Stimulated activated CD8-positive, alpha-beta memory T cell treated with anti-CD3 and anti-CD28 coated beads, Interleukin-7, amount 100 ng/mL, for 24 hours (primary cell): ENCODE measurements at places on chromosomes 5 and 9.

- DNase-seq, result no peak
These were observed 613 bp downstream of the ZBTB5 start for GRCh38 chr9:37464426-37465248.

DNA sequence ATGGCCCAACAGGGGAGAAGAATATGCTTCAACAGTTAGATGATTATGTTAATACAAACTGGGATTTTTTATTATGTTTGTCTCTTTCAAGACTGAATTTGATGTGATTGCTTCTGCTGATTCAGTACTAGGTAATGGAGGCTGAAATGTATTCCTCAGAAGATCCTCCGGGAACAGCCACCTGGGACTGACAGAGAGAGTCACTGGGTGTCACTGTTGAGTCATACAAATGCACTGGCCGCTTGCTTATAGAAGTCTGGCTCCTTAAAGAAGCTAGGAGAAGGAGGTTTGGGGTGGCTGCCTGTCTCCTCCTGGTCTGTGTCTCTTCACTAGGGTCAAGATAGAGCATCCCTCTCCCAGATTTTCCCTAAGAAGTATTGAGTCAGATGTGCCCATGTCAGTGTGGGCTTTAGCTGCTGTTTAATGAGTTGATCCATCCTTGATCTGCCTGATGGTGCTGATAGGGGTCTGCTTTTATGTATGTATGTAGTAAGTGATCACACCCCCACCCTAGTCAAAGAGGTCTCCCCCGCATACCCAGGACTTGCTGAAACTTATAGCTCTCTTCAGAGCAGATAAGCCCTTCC, 773.4 kb downstream of the BRINP1 start:
- no peak for DNase-seq

GRCh38 chr5:175470781-175471180, 7.6 kb upstream of the SFXN1 start:
- no peak for DNase-seq

- no peak for DNase-seq
These were observed 3.5 kb downstream of the SURF1 start for GRCh38 chr9:133352635-133353340.

- no peak for DNase-seq
These were observed 132.7 kb downstream of the PDE4D start for GRCh38 chr5:59760785-59761348.

DNA sequence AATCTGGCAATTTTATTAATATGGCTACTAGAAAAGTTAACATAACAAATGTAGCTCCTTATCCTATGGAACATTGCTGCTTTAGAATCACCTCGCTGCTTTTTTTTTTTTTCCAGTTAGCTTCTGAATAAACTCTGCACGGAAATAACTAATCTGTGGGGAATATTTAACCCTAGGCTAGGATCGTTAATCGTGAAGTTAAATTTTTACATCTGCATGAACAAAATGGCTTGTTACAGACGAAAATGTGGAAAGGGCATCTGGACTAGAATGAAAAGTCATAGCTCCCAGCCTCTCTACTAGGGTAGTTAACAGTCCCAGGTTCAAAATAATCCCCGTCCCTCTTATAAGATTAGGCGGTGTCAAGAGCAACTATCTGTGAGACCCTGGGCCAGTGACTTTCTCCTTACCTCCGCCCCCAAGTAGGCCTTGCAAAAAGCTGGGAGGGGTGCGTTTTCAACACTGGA, 470 bp upstream of the SLC22A5 start:
- no peak for DNase-seq

GRCh38 chr5:109533751-109534272, 124.0 kb upstream of the PJA2 start:
- no peak for DNase-seq

GRCh38 chr5:14507156-14507941, 74.2 kb upstream of the OTULINL start:
- DNase-seq, result no peak

DNA sequence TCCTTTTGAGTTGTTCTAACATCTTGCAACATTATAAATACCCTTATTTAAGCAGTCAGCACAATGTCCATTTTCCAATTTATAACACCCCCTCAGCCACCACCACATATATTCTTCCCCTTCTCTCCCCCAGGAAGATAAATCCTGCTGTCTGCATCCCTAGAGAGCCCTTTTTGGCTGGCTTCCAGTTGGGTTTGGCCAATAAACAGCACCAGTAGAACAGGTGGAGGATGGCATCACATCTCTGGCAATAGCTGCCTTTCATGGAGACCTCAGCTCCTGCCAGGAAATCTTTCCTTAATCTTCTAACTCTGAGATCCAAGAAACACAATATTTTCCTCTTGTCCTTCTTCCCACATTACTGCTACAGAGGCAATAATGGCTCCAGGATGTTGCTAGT, 53.7 kb downstream of the TRIM36 start:
- no peak for DNase-seq

DNA sequence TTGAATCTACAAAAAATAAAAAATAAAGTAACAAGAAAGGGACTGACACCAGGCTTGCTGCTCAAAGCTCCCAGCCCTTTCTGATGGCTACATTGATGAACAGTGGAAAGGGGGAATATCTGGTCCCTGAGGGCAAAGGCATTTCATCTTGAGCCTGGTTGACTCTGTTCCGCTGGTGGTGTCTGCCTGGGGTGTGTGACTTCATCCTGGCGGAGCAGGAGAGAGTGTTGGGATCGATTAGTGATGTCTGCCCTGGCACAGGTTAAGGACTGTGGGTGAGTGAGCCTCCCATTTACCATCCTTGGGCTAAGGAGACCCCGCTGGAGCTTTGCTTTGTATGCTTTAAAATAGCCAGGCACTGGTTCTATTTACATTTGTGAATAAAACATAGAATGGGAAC, 56.9 kb upstream of the ASS1 start:
- DNase-seq, result no peak

DNA sequence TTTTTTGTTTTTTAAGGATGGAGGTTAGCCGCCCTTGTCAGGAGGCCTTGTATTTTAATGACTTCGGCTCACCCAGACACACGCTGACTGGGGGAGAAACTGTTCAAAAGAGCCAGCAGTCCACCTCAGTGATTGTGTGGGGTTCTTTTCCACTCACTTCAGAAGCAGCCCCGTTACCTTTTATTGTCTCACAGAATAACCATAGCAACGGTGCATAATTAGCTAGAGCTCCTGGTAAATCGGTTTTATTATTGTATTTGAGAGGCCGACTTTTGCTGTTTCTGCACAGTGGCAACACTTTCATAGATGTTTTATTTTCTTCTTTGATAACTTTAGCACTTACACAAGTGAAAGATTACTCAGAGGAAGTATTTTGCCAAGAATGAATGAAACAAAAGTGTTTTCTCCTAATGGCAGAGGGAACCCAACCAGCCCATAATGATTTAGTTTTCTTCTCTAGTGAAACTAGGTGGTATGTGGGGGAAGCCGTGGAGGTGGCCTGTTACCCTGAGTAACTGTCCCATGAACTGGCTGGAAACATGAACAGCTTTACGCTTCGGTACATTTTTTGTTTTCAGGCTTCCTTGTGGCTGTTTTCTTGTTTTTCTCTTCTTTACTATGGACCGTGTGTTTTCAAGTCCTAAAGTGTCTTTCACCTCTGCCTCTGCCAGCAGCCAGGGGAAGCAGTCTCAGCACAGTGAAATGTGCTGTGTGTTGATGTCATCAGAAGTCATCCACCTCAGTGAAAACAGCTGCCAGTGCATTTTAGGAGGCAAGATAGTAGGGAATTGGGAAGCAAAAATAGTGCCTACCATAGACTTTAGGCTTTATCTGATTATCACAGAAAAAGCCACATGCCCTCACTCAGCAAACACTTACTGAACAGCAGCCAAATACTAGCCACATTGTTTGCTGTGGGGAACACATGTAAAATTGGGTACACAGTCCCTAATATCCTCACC, 414.7 kb downstream of the KDM4C start:
- no peak for DNase-seq

DNA sequence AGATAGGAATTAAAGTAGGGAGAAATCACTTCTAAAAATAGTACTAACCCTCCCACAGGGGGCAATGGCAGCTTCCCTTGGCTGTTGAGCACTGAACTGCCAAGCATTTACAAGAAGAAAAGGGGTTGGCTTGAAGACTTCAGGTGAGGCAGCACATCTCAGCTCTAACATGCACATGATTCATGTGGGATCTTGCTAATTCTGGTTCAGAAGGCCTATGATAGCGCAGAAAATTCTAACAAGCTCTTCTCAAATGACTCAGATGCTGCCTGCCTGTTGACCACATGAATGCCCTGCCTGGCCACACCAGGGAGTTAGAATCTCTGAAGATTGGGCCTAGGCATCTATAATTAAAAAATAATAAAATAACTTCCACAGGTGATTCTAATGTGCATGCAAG, 22.6 kb downstream of the CD180 start:
- no peak for DNase-seq

DNA sequence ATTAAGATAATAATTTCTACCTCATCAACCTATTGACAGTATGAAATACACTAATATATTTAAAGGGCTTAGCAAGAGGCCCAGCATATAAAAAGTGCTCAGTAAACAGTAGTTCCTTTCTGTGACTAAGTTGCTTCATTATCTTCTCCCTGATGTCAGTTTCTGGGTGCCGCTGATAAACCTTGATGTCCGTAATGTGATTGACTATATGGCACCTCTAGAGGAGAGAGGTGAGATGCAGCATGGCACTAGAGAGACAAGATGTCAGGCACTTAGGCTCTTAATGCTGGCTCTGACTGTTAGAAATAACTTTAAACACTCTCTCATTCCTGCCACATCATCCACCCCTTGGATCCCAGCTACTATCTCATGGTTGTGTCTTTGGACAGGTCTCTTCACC, 455.9 kb upstream of the KLF4 start:
- DNase-seq, result no peak

DNA sequence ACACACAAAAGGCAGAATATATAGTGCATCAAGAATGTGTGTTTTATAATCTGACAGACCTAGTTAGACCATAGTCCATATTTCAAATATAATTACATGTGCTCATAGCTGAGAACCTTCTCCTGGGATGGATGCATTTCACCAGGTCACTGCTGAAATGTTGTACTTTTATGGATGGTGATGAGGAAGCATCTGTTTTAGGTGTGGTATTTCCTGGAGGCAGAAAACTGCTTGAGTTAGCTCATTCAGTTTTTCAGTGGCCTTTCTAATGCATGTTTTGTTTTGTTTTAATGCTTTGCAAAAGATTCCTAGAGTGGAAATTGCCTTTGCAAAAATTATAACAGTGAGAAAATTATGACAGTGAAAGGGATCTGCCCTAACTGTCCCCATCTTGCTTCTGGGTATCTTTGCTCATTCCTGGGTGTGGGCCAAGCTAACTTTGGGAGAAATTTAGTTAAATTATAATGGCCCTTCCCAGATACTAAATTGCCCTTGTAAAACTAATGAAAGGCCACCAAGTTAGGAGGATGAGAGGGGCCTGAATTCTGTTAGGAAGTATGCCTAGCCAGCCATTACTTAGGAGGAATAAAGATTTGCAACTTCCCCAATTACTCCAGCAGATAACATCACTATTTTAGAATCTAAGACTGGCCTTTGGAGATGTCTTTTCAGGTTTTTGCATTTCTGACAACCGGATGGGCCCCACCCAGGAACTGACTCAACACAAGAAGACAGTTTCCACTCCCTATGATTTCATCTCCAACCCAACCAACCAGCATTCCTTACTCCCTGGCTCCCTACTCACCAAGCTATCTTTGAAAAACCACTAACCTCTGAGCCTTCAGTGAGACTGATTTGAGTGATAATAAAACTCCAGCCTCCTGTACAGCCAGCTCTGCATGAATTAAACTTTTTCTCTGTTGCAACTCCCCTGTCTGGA, 7.0 kb upstream of the IL12B start:
- DNase-seq, result no peak

DNA sequence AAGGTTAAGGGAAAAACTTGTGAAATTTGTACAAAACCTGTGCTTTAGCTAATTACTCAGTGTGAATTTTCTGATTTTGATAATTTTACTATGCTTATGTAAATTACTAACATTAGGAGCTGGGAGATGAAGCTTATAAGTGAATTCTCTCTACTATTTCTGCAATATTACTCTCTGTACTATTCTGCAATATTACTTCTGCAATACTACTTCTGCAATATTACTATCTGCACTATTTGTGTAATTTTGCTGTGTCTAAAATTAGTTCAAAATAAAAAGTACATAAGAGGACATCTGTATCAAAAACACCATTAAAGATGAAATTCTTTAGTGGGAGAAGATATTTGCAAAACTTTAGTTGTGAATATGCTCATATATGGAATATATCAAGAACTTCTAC, 62.9 kb downstream of the C9 start:
- DNase-seq, result no peak

DNA sequence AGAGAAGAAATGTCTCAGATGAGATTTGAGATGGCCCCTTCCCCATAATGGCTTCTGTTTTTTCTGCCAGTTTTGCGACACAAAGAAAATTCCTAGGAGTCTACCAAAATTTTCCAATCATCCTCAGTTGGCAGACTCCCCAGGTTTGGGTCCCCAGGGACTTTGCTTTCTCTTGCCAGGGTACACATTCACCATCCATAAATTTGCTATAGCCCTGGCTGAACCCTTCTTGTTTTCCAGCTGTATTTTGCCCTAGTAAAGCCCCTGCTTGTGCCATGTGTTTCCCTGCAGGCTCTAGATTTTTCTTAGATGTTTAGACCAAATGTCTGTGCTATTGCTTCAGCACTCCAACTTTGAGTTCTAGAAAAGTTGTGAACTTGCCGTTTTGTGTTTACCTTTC, 283.2 kb downstream of the ANXA1 start:
- DNase-seq, result no peak

- no peak for DNase-seq
These were observed 15.0 kb downstream of the GFI1B start for GRCh38 chr9:132993511-132993939.

DNA sequence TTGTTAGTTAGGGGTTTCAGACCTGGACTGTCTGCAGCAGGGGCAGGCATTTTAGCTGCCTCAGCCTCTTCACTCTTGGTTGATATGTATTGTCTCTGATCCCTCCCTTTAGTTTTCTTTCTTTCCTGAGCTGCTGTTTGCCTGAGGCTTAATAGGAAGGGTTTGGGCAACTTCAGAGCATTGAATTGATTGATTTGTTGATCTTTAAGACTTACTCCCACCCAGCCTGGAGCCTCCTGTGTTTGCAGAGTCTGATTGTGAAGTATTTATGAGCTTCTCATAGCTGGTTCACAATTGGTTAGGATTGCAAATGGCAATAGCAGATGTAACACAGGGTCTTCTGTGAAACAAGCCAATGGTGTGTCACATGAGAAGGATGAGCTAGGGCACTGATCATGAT, 671.8 kb upstream of the SEMA6A start:
- no peak for DNase-seq

DNA sequence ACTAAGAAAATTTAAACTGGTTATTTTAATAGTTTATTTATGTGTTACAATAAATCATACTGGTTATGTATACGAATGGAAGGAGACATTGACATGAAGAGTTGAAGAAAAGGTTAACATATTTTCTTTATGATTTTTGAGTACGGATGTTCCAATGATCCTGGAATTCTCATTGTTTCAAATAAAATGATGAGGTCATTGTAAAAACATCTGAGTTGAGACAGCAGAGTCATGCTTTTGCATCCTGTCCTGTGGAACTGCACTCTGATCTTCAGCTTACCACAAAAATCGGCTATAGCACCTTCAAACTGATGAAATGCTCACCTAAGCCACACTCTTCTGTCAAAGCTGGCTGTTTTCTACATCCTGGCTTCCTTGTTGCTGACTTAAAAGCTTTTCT, 67.8 kb downstream of the PTCD2 start:
- no peak for DNase-seq

- no peak for DNase-seq
These were observed 816.8 kb upstream of the DMAC1 start for GRCh38 chr9:8616414-8616813.

- DNase-seq, result no peak
These were observed 20.0 kb upstream of the TEX48 start for GRCh38 chr9:114701988-114702387.
